ENCODE measurements at places on chromosomes 6 and 20.

- no peak for DNase-seq
Measured at GRCh38 chr6:121349596-121349995, 15.3 kb upstream of the TBC1D32 start.

GRCh38 chr20:11296951-11297350 lies 620.7 kb upstream of the BTBD3 start:
- no peak for DNase-seq

DNA sequence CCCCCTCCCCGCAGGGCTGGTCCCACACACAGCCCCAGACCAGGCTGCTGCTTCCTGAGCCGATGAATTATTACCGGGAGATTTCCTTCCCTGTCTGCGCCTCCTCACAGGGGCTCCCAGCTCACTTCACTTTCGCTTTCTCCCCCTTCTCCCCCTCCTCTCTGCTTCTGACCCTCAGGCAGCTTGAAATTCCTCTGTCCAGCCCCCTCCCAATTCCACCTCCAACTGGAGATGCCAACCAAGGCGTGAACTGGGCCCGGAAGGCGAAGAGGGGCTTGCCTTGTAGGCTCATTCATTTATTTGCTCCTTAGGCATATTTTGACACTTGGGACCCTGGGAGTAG lies 1.7 kb upstream of the TCF15 start:
- DNase-seq: no peak

DNA sequence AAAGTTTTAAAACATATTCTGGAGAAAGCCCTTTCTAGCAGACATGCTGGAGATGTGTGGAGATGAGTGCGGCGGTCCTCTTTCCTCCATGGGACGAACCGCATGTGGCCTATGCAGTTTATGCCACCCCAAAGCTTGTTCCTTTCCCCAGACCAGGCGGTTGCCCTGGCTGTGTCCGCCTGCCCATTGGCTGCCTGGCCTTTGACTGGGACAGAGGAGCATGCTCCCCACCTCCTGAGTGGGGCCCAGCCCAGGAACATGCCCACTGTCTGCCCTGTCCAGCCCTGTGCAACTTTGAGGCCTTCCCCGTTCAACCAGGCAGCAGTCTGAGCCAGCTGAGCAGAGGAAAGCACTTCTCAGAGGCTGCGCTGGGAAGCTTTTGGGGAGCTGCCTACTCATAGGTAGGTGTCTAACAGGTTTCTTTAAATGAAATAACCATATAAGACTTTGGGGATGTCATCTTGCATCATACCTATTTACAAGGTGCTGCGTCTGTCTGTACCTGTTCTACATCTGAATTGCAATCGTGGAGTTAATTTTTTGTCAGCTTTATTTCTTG lies 20.6 kb downstream of the FOXC1 start:
- DNase-seq: no peak

DNA sequence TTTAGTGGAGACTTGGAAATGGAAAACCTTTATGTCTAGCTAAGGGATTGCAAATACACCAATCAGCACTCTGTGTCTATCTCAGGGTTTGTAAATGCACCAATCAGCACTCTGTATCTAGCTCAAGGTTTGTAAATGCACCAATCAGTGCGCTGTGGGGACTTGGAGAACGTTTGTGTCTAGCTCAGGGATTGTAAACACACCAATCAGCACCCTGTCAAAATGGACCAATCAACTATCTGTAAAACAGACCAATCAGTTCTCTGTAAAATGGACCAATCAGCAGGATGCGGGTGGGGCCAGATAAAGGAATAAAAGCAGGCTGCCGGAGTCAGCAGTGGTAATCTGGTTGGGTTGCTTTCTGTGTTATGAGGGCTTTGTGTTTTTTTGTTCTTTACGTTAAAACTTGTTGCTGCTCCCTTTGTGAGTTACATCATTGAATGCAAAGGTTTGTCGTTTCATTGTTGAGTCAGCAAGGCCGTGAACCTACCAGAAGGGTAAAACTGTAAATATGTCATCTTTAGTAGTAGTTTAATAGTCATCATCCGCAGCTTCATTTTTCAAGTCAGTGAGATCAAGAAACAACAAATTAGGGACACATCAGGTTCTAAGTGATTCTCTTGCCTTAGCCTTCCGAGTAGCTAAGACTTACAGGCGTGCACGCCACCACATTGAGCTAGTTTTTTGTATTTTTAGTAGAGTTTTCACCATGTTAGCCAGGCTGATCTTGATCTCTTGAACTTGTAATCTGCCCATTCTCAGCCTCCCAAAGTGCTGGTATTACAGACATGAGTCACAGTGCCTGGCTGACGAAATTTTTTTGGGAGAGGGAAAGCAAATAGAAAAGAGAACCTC lies 22.7 kb upstream of the NUP153 start:
- DNase-seq: no peak

DNA sequence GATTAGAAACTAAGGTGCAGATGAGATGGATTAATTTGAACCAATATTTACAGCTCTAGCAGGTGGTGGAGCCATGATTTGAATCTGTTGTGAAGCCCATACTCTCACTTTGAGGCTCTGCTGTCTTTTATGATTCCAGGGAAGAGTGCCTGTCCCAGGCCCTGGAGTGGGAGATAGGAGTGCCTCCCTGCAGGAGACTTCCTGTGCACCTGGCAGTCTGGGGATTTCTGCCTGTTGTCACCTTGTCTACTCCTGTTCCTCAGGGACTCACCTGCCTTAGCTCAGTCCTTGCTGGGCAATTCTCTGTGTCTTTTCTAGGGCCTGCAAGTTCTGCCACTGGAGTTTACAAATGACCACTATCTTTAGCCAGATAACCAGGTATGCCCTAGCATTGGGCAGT lies 46.3 kb downstream of the SCAND1 start:
- DNase-seq: no peak

DNA sequence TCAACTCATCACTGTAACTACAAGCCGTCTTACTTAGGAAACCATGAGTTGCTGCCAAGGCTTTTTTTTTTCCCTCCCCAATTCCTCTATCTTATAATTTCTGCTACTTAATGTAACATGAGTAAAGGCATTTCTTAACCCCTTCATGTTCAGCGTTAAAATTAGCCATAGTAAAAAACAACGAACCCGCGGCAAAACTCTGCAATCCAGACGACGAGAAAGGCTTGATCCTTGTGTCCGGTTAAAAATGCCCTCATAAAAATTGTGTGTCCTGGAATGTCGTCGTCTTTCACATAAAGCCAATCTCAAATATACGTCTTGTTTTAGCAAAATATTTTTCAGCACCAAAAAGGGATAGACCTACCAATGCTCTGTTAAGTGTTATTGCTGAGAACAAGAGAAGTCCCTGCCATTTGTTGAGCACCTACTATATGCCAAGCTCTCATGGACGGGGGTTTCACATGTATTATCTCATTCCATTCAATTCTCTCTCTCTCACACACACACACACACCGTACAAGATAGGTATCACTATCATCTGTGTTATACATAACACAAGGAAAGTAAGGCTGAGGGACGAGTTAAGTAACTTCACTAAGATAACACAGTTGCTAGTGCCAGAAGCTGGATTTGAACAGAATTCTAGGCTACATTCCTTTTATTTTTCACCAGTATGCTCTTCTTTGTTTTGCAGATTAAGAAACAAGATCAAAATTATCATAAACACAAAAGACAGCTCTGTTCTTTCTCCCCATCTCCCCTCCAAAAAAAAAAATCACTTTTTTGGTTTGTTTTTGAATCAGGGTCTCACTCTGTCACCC lies 683 bp upstream of the ARHGAP18 start:
- DNase-seq: no peak

DNA sequence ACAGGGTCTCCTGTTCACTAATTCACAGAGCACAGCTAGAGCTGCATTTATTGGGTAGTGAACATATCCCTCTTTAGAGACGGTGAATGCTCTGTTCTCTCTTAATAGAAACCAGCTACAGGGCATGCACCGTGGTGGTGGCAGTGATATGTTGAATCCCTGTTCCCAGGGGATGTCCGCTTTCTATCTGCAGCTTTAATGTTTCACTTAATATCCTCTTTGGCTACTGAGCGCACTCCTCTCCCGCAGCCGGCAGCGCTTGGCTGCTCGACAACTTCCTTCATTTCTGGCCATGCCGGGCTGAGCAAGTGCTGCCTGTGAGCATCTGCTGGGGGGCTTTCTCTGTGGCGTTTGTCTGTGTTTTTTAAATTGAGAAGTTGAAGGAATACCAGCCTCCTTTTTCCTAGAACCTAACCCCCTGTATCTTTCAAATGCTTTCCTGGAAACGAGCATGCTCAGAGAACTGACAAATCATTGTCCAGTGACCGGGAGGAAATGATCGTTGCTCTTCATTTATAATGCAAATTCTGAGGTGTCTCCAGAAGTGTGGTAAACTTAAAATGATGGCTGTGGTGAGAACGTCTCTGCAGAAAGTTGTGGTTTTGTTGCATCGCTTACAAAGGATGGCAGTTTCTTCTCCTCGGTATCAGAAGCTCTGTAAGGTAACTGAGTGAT lies 297.9 kb downstream of the UTRN start:
- DNase-seq: no peak
